Body of pancreas (tissue), 4 donors: ENCODE measurements at places on chromosomes 11 and 22.

DNA sequence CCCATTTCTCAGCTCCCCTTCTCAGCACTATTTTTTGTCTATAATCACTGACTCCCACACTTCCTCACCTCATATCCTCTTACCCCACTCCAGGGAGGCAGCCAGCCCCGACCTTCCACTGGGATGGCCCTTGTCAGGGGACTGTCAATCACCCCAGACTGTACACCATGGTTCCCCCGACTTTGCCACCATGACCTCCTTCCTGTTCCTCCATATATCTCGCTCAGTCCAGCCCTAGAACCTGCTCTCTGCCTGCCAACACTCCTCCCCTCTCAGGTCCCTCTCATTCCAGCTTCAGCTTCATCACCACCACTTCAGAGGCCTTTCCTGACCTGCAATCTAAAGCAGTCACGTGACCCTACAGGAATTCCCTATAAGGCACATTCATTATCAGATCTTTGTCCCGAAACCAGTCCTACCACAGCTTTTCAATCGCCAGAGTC lies 16.5 kb downstream of the PRPF19 start:
- no peaks in the 10 kb centered on the region for H3K27me3 ChIP-seq
- no peak overlapping the region for H3K27ac ChIP-seq
- H3K36me3 ChIP-seq = peaks cover 8% of the 10 kb centered on the region
- no peaks in the 10 kb centered on the region for H3K4me1 ChIP-seq
- no peak for DNase-seq

DNA sequence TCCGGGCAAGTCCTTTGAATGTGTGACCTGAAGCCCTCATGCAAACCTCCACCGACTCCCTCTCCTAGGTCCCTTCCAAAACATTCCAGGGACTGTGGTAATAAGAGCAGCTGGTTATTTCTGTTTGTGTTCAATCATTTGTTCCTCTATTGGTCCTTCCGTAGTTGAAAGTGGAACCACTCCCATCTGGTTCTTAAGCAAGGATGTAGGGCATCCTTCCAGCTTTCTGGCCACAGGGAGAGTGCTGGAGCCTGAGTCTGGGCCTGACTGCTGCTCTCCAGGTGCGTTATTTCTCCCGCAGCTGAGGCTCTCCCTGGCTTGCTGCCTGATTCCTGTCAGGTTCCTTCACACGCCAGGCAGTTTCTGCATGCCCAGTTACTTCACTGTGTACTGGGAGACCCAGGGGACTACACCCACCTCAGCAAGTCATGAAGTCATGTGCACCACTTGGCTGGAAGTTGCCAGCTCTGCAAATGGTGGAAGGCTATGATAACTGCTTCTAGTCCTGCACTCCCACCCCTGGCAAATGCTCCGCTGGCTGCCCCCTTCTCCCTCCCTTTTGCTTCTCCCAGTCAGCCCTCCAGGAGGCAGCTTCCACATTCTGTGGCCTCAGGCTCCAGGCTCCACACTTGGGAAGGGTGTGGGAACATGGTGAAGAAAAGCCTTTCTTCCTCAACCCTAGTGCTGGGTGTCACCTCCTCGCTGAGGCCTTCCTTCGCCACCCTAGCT lies 4.0 kb upstream of the ALX4 start:
- H3K36me3 ChIP-seq = no peaks in the 10 kb centered on the region
- H3K27ac ChIP-seq = no peak overlapping the region
- DNase-seq = no peak
- H3K4me1 ChIP-seq = peaks cover 36% of the 10 kb centered on the region

- no peak overlapping the region for H3K4me3 ChIP-seq
- no peaks in the 10 kb centered on the region for H3K4me1 ChIP-seq
- H3K27ac ChIP-seq = no peak overlapping the region
- no peaks in the 10 kb centered on the region for H3K36me3 ChIP-seq
- H3K27me3 ChIP-seq = no peaks in the 10 kb centered on the region
Measured at GRCh38 chr11:103228807-103229206, 119.6 kb downstream of the DYNC2H1 start.

DNA sequence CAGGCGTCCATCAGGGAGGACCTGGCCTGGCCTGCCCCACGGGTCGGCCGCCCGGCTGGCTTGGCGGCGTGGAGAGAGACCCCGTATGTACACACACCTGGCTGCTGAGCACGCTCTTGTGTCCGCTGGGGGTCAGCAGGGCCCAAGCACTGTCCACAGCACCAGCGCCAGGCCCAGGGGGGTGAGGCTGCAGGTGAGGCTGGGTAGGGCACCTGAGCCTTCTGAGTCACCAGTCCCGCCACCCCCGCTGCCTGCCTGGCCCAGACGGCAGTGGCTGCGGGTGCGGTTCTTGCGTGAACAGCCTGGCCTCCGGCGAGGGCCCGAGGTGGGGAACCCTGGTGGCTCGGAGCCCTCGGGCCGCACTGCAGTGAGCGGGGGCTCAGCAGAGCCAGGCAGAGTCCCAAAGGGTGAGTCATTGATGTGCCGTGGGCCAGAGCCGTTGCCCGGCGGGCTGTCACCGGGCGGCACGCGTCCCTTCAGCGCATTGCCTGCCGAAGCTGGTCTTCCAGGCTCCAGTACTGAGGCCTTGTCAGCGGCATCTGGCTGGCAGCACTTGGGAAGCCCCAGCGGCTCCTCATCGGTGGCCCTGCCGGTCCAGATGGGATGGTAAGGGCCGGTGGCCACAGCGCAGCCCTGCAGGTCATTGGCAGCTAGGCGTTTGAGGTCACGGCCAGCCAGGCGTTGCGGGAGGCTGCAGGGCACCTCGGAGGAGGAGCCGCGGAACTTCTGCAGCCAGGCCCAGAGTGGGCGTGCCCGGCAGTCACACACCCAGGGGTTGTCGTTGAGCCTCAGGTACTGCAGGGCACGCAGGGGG lies 26.3 kb downstream of the RTN4R start:
- no peak overlapping the region for H3K4me3 ChIP-seq
- H3K4me1 ChIP-seq = peaks cover 27% of the 10 kb centered on the region
- DNase-seq = no peak
- H3K36me3 ChIP-seq = no peaks in the 10 kb centered on the region

- no peak for DNase-seq
- H3K4me1 ChIP-seq = no peaks in the 10 kb centered on the region
- no peaks in the 10 kb centered on the region for H3K36me3 ChIP-seq
- H3K27ac ChIP-seq = no peak overlapping the region
Measured at GRCh38 chr11:121630041-121630440, 177.3 kb upstream of the SORL1-AS1 start.

GRCh38 chr22:16932577-16932976 lies 75.4 kb downstream of the GAB4 start:
- no peak overlapping the region for H3K4me3 ChIP-seq
- no peak for DNase-seq
- H3K27me3 ChIP-seq = no peaks in the 10 kb centered on the region
- H3K36me3 ChIP-seq = no peaks in the 10 kb centered on the region
- no peaks in the 10 kb centered on the region for H3K4me1 ChIP-seq
